ENCODE measurements at places on chromosomes 5 and 9.

DNA sequence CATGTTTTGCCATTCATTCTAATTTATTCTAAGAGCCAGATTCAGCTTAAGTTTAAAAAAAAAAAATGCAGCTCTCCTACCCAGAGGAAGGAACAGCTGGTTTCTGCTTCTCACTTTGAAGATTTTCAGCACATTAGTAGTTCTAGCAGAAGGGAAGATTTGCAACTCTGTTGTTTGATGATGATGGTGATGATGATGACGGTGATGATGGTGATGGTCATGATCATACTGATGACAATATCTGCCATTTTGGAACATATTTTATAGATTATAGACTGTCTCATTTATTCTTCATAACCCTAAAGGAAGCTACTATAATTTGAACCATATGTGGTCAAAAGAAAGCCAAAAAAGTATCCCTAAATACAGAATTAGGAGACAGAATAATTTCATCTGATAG is 7.9 kb upstream of the MED10 start:
- DNase-seq: no peak

DNA sequence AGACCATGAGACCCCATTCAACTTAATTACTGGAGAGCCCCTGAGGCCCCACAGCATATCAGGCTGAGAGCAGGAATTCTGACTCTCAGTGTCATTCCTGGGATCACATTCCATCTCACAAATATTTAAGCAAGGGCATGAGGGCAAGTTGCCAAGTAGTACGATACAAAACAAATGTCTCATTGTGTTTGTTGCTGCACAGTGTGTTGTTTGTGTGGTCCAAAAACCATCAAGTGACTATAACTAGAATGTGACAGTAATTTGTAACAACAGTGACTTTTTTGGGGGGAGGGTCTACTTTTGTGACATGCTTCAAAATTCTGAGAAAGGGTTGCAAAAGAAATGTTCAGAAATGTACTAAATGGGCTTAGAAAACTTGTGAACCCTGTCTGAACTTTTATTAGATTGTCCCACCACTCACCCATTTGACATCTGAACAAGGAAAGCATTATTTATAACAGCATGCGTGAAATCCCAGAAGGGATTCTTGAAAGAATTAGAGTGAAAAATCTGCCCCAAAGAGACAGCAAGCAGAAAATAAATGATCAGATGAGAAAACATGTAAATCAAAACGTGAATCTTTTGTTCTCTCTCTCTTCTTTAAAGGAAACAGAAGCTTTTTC is 347.0 kb downstream of the NTRK2 start:
- DNase-seq: no peak

GRCh38 chr5:145806923-145807322 is 28.2 kb downstream of the PRELID2 start:
- no peak for DNase-seq

- DNase-seq: no peak
These were observed 77.4 kb downstream of the PTPDC1 start for GRCh38 chr9:94161673-94162072.

DNA sequence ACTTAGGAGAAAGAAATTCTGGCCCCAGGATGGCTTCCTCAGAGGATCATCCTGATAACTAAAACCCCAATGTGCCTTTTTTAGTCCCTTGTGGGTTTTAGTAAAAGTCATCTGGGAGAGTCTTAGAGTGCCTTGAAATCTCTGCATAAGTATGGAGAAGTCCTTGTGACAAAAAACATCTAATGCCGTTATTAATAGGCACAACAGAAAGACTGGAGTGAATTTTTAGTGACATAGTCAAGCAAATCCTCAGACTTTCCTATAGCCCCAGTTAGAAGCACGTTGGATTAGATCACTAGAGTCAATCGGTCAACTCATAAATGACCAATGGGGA is 108.2 kb upstream of the MPDZ start:
- DNase-seq: no peak

Measured in KG1 (cell line).